Activated CD8-positive, alpha-beta memory T cell treated with anti-CD3 and anti-CD28 coated beads, Interleukin-2, amount 10 ng/mL, durations not matched to agents 7 days and 5 days (primary cell): ENCODE measurements at places on chromosomes 3 and 15. TPM values are rescaled to one million over a fixed set of nuclear protein-coding genes. Genes with fewer than 3 reads are reported as not detected.

Gene PAK6
- total RNA-seq: 1.0 TPM

GRCh38 chr3:116051586-116051985 is 393.7 kb downstream of the LSAMP start:
- H3K4me3 ChIP-seq: no peak overlapping the region
- H3K27me3 ChIP-seq: no peaks in the 10 kb centered on the region
- DNase-seq: no peak
- no peaks in the 10 kb centered on the region for H3K36me3 ChIP-seq
- no peak overlapping the region for H3K27ac ChIP-seq
- no peaks in the 10 kb centered on the region for H3K4me1 ChIP-seq

DNA sequence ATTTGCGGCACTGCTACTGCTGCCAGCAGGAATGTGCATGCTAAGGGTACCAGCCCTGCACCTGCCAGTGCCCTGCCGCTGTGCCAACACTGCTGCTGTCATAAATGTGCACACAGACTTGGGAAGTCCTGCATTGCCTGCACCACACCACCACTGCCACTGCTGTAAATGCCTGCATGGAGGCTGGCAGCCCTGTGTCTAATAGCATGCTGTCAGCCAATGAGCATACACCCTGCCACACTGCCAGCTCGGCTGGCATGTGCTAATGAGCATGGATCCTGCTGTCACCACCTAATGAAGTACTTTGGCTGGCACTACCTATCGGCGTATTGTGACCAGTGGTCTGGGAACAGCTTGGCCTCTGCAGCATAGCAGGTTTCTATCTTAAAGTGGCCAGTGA is 981.8 kb upstream of the GBE1 start:
- no peak for DNase-seq
- no peak overlapping the region for H3K4me3 ChIP-seq
- no peaks in the 10 kb centered on the region for H3K36me3 ChIP-seq
- no peaks in the 10 kb centered on the region for H3K4me1 ChIP-seq

DNA sequence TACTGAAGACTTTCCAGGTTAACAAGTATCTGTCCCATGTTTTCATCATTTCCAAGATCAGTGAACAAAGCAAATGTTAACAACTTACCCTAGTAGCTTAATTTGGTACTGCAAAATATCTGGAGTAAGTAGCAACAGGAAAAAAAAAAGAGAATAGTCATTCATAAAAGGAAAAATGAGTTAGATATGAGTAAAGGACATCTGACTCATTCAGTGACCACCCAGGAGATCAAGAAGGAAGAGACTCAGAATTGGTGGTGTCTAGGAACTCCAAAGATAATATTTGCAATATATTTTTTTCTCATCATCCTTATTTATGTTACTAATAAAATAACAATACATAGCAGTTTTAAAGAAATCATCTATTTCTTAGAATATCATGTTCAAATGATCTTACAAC is 253.8 kb upstream of the COL8A1 start:
- no peaks in the 10 kb centered on the region for H3K4me1 ChIP-seq
- H3K27me3 ChIP-seq: no peaks in the 10 kb centered on the region
- H3K36me3 ChIP-seq: no peaks in the 10 kb centered on the region
- DNase-seq: no peak
- no peak overlapping the region for H3K27ac ChIP-seq

- peaks cover 28% of the 10 kb centered on the region for H3K36me3 ChIP-seq
- no peak overlapping the region for H3K27ac ChIP-seq
- no peak for DNase-seq
- H3K4me3 ChIP-seq: no peak overlapping the region
- peaks cover 3% of the 10 kb centered on the region for H3K4me1 ChIP-seq
Measured at GRCh38 chr3:183844606-183845005, 19.2 kb upstream of the MAP6D1 start.

DNA sequence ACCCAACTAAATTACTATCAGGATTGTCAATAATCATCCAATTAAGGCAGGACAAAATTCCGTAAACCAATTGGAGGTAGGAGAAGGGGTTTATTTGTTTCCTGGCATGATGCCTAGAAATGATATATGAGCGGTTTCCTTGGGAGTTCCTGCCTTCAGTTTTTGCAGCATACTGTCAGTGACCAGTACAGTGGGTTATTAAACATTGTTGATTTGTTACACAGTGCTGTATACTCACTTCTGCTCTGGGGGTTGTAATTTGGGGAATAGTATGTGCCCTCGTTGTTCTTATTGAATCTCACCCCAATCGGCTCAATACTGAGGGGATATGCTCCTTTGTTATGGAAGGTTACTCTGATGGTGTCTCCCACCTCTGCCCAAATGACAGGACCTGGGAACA is 22.2 kb downstream of the CP start:
- peaks cover 11% of the 10 kb centered on the region for H3K4me1 ChIP-seq
- H3K4me3 ChIP-seq: no peak overlapping the region
- no peak for DNase-seq
